ENCODE measurements at places on chromosomes 11 and 22.
A peak's percentile ranks its signal among the peaks of the same experiment; 100 is the strongest.

DNA sequence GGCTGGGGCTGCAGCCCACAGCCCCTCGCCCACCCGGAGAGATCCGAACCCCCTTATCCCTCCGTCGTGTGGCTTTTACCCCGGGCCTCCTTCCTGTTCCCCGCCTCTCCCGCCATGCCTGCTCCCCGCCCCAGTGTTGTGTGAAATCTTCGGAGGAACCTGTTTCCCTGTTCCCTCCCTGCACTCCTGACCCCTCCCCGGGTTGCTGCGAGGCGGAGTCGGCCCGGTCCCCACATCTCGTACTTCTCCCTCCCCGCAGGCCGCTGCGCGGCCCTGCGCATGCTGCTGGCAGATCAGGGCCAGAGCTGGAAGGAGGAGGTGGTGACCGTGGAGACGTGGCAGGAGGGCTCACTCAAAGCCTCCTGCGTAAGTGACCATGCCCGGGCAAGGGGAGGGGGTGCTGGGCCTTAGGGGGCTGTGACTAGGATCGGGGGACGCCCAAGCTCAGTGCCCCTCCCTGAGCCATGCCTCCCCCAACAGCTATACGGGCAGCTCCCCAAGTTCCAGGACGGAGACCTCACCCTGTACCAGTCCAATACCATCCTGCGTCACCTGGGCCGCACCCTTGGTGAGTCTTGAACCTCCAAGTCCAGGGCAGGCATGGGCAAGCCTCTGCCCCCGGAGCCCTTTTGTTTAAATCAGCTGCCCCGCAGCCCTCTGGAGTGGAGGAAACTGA lies 731 bp downstream of the GSTP1 start:
- DNase-seq: no peak

GRCh38 chr22:27867085-27867952 lies 51.7 kb downstream of the PITPNB start:
- DNase-seq: no peak

DNA sequence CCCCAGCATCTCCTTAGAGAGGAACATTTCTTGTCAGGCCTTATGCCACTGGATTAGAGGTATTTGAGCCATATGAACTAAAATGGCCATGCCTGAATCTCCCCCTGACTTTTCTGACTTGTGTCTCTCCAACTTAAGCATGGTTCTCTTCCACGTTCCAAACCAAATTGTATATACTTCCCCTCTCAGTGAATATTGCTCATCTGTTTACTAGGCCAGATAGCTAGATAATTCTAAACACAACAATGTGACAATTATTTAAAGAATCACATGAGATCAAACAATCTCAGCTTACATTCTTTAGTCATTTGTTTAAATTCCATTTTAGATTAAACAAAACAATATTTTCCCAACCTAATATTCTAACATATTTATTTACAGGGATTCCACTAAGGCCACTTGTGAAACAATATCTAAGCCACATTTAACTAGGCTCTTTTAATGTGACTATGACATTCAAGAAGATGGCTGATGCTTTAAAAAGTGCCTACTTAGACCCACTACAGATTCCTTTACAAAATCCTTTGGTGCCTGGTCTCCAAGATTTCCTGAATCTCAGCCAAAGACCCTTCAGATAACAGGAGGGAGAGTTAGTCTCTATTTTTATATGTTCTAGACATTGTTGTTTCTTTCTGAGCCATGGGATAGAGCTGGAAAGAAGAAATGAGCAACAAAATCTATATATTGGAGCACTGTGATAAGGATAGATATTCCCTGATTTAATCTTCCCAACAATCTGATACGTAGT lies 105.7 kb downstream of the CADM1 start:
- no peak for DNase-seq

GRCh38 chr11:34968862-34969261 lies 52.4 kb downstream of the PDHX start:
- DNase-seq: no peak

DNA sequence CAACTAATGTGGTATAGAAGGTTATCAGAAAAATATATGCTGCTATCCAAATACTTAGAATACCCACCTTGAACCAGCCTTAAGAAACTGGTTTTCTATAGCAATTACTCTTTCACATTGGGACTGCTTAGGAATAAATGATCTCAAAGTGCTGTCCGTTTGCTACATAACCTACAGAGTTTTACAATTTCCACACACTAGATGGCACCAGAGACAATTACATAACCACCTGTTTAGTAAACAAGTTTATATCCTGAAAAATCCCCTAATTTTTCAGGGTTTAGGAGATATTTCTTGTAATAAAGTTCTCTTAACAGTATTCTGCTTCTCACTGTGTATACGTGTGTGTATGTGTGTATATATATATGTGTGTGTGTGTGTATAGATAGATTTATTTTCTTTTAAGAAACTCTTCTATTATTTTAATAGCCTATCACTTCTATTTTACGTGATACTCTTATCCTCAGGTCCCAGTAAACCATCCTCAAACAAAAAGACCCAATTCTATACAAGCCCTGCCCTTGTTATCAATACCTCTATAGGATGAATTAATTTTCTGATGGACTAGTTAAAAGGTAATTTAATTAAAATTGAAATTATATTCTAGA lies 6.7 kb upstream of the OR5I1 start:
- no peak for DNase-seq

GRCh38 chr22:44888491-44889254 lies 121.1 kb downstream of the PHF21B start:
- no peak for DNase-seq

DNA sequence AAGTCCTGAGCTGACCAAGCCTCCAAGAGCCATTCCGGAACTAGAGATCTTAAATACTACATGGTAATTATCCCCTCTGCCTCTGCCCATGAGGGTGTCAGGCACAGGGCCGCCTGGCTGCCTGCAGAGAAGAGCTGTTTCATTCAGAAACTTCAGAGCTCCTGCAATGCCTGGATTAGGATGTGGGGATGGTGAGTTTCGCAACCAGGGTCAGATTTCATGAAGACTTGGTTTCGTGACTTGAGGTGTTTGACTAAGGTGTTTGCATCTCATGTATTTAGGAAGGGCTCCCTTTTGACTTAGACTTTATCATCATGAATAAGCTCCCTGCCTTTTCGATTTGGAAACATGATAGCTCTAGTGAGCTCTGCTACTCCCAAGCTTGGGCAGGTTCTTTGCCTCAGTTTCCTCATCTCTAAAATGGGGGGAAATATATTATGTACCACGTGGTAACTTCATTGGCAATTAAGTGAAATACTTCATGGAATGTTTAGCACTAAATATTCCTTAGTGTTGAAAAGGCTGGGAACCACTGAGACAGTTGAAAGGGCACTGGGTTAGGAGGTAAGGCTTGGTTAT lies 9.1 kb downstream of the TIMP3 start:
- no peak for DNase-seq

GRCh38 chr11:27464909-27465308 lies 7.7 kb downstream of the LGR4 start:
- no peak for DNase-seq

DNA sequence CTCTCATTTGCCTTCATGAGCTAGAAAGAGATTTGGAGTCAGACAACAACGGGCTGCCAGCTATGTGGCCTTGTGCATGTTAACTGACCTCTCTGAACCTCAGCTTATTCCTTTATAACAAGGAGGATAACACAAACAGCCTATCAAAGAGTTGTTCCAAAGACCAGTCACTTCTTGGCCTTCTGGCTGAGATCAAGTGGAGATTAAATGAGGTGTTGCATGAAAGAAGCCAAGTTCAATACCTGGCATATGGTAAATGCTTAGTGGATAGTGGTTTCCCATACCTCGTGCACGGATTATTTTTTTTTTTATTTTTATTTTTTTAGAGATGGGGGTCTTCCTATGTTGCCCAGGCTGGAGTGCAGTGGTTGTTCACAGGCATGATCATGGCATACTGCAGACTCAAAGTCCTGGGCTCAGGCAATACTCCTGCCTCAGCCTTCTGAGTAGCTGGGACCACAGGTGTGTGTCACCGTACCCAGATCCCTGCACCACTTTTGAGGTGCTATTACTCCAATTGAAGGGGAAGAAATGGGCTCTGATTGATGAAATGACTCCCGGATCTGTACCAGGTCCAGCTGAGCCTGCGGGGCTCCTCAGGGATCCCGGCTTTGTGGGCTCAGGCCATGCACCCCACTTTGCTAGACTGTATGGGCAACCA lies 4.9 kb downstream of the LGALS1 start:
- DNase-seq: no peak

GRCh38 chr11:91078221-91078620 lies 855.4 kb upstream of the CHORDC1 start:
- DNase-seq: no peak

GRCh38 chr11:32450372-32450771 lies 15.0 kb upstream of the WT1 start:
- DNase-seq: no peak

GRCh38 chr11:44400431-44400830 lies 90.5 kb upstream of the ALX4 start:
- DNase-seq: no peak

DNA sequence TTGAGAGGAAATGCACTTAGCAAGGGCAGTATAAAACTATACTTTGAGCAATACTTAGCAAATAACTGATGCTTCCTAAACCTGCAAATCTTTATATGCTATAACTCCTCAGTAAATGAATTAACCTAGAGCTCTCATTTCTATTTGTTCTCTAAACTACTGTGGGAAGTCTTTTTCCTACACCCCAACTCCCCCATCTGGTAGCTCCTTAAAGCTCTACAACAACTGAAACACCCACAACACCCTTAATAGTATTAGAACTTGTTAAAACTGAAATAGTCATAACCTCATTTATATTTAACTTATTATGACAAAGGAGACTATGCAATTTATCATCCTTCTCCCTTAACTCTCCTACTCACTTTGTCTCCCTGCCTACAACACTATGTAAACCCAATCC lies 43.4 kb downstream of the GUCY1A2 start:
- DNase-seq: no peak

GRCh38 chr22:28075358-28075981 lies 156.4 kb upstream of the PITPNB start:
- no peak for DNase-seq

GRCh38 chr22:39932918-39933649 lies 27.1 kb upstream of the TMA7B start:
- DNase-seq: peak; percentile 44

DNA sequence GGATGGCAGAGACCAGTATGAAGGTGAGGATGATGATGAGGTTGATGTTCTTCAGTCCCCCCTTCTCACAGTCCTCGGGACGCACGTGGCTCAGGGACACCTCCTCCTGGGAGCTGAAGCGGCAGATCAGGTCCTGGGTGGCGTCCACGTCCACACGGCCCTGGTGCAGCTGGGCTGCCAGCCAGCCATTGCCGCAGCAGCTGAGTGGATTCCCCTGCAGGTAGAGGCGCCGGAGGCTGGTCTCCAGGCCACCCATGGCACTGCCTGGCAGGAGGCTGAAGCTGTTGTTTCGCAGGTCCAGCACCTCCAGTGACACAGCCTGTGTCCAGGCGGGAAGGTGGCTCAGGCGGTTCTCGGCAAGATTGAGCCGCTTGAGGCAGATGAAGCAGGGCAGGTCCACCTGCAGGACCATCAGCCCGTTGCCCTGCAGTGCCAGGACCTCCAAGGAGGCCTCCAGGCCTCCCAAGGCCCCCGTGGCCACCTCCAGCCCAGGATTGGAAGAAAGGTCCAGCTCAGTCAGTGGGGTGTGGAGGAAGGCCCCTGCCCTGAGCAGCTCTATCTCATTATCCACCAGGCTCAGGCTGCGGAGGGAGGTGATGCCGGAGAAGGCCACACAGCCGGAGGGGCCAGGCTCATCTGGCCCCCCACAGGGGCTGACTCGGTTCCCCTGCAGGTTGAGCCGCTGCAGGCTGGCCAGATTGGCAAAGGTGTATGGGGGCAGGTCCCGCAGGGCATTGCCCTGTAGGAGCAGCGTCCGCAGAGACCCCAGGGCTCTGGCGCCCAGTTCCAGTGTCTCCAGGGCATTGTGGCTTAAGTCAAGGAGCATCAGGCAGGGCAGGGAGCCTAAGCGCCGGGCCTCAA lies 10.6 kb downstream of the LRRC32 start:
- no peak for DNase-seq

GRCh38 chr11:17073370-17074027 lies 4.0 kb downstream of the RPS13 start:
- DNase-seq: no peak

- DNase-seq: no peak
Observed at GRCh38 chr11:74182635-74183034, 11.5 kb downstream of the PPME1 start.

DNA sequence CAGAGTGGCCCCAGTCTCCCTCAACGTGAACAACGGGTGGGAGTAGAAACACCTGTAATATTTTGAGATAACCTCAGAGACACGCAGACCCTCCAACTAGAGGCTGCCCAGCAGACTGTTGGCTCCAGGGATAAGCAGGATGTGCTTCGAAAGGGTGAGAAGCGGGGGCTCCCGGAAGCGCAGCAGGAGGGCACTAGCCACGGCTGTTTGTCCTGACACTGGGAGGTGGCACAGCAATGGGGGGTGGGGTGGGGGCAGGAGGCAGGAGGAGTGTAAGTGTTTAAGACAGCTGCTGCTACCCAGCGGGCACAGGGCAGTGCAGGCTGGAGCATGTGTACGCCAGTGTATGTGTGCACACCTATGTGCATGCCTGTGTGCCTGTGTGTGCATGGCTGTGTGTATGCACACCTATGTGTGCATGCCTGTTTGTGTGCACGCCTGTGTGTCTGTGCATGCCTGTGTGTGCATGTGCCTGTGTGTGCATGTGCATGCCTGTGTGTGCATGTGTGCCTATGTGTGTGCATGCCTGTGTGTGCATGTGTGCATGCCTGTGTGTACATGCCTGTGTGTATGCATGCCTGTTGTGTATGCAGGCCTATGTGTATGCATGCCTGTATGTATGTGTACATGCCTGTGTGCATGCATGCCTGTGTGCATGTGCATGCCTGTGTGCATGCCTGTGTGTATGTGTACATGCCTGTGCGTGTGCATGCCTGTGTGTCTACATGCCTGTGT lies 154.7 kb downstream of the SHANK2 start:
- no peak for DNase-seq

GRCh38 chr11:102799681-102800340 lies 1.9 kb upstream of the MMP1 start:
- no peak for DNase-seq

DNA sequence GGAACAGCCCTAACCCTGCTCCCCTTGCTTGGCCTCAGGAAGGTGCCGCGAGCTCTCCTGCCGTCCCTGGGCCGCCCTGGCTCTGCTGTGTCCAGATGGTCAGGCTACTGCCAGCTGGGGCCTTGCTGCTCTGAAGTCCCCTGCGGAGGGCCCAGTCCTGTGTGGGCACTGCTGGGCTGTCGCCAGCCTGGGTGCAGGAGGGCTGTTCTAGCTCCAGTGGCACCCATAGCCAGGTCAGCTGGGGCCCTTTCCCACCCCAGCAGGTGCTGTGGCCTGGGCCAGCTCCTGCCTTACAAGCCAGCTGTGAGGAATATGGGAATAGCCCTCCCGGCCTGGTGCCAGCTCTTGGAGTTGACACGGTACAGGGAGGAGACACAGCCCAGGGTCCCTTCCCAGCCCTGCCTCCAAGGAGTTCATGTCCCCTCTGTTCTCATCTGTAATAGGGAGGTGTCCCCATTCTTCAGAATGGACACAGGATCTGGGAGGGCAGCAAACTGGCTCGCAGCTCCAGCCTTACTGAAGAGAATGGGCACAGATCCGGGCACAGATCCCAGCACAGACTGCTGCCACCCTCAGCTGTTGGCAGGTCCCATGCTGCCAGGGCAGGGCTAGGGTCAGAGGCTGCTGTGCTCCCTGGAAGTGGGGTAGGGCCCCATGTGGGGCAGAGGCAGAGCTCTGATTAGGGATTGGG lies 3.9 kb downstream of the DERL3 start:
- no peak for DNase-seq

All from activated CD4-positive, alpha-beta T cell treated with anti-CD3 and anti-CD28 coated beads for 24 hours (primary cell).